ENCODE measurements at places on chromosomes 5 and 9.

GRCh38 chr9:127189628-127190027, 67.2 kb upstream of the ANGPTL2 start:
- no peak for DNase-seq

- no peak for DNase-seq
Measured at GRCh38 chr5:12315461-12315860, 411.2 kb upstream of the CTNND2 start.

GRCh38 chr9:113570106-113570505, 106.6 kb downstream of the RGS3 start:
- DNase-seq, result no peak

DNA sequence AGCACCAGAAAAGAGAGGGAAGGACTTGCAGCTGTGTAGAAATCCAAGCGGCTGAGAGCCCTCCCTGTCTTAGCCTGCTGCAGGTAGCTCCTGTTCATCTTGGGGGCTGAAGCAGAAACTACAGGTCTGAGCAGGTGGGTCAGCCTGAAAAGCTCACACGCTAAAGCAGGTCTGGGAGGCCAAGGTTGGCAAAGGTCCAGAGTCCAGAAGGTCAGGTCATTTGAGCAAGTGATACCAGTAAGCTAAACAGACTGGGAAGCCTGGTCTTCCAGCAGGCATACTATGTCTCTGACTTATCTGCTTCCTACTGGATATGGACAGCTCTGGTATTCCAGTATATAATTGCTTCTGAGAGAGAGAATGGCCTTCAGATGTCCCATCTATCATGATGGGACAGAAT, 26.2 kb downstream of the PTCD2 start:
- DNase-seq, result no peak
